CD4-positive, alpha-beta T cell treated with Interleukin-12 subunit alpha and Interleukin-12 subunit beta, for 1 hour (primary cell): ENCODE measurements at places on chromosomes 1 and 21.
A peak's percentile ranks its signal among the peaks of the same experiment; 100 is the strongest.

GRCh38 chr21:32921632-32922230 lies 104.0 kb upstream of the OLIG2 start:
- DNase-seq = peak; percentile 42

- DNase-seq = no peak
Observed at GRCh38 chr21:18744840-18745239, 341.3 kb upstream of the TMPRSS15 start.

DNA sequence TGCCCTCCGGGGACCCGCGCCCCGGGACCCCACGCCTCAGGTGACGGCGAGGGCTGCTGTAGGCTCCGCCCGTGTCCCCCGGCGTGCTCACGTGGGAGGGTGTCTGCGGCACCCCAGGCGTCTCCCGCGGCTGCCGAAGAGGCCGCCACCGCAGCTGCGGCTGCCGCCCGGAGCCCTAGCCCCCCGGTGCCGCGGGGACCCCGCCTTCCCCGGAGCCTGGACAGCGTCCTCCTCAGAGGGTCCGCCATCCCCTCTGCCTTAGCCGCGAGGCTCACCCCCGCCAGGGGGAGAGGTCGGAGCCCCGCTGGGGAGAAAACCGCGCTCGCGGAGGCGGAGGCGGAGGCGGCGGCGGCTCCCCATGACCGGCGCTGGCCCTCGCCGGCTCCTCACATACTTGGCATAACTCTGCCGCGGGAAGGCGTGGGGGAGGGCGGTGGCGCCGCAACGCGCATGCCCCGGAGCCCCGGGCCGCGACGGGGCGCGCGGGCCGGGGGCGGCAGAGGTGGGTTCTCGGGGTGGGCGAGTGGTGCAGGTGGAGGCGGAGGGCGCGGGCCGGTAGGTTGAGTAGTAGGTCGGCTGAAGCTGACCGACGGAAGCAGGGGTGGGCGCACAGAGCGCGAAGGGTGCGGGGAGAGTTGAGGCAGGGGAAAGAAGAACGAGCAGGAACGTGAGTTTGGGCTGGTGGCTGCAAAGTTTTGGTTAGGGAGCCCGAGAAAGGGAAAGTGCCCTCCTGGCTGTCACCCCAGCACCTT lies 700 bp upstream of the SYDE2 start:
- DNase-seq = peak; percentile 72

GRCh38 chr1:21638531-21639341 lies 30.4 kb downstream of the RAP1GAP start:
- no peak for DNase-seq

DNA sequence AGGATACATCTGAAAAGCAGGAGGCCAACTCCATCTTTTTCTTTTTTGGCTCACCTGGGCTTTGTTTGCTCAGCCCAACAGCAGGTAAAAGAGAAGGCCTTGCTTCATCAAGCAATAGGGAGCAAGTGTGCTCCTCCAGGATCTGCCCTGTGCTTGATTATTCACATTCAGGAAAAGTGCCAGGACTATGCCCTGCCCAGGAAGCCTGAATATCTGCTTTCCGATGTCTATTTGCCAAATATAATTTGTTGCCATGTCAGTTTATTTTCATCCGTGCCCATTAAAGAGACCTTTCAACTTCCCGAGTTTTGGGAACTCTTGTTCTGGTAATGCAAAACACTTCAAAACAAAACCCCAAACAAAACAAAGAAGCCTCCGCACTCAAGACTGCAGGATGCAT lies 185.3 kb downstream of the CDC7 start:
- DNase-seq = no peak

DNA sequence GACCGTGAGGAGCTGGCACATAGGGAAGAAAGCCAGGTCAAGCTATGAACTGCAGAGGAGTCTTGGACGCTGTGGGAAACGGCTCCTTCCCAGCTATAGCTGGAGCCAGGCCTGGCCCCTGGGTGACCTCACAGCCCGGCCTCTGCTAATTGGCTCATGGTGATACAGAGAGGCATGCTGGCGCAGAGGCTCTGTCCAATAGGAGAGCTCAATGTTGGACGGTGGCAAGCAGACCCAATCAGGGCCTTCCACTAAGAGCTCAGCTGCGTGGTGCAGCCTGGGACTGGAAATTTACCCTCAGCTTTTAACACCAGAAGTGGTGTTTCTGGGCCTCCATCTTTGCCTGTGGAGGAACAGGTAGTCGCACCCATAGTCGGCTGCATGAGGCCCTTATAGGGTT lies 64.4 kb upstream of the GRHL3 start:
- no peak for DNase-seq

GRCh38 chr1:31396633-31397351 lies 16.2 kb upstream of the SERINC2 start:
- DNase-seq = no peak

DNA sequence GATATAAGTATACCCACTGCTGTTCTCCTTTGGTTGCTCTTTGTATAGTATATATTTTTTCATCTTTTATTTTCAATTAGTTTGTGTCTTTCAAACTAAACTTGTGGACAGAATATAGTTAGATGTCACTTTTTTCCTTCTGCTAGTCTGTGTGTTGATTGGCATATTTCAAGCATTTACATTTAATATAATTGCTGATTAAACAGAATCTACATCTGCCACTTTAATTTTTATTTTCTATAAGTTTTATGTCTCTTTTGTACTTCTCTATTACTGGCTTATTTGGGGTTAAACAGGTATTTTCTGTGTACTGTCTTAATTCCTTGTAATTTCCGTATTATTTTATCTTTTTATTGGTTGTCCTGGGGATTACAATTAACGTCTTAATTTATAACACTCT lies 74.4 kb upstream of the CHODL start:
- no peak for DNase-seq

GRCh38 chr1:9728451-9729295 lies 77.1 kb downstream of the PIK3CD start:
- peak; percentile 58 for DNase-seq

GRCh38 chr1:213070406-213070805 lies 19.4 kb downstream of the RPS6KC1 start:
- DNase-seq = peak; percentile 18

DNA sequence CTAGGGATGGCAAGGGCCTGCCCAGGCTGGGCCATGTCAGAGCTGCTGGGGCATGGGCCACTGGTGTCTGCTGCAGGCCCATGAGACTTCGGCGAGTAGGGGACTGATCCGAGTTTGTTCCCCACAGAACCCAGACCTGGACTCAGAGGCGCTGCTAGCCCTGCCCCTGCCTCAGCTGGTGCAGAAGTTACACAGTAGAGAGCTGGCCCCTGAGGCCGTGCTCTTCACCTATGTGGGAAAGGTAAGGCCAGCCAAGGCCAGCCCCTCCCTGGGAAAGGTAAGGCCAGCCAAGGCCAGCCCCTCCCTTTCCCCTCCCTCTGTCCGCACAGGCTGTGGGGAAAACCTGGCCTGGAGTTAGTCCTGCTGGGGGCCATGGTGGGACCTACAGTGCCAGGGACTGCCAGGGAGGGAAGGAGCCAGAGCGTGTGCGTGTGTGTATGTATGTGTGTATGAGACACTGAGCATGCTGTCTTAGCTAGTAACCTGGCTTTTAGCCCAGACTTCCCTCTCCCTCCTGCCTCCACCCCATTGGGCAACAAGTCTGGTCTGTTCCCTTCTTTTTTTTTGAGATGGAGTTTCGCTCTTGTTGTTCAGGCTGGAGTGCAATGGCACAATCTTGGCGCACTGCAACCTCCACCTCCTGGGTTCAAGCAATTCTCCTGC lies 8.0 kb downstream of the FAAH start:
- DNase-seq = no peak

DNA sequence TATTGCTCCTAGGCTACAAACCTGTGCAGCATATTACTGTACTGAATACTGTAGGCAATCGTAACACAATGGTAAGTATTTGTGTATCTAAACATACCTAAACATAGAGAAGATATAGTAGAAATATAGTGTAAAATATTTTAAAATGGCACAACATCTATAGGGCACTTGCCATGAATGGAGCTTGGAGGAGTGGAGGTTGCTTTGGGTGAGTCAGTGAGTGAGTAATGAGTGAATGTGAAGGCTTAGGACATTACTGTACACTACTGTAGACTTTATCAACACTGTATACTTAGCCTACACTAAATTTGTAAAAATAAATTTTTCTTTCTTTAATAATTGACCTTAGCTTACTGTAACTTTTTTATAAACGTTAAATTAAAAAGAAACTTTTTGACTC lies 7.9 kb downstream of the LEFTY2 start:
- no peak for DNase-seq

- no peak for DNase-seq
Observed at GRCh38 chr1:7278045-7278444, 492.8 kb downstream of the CAMTA1 start.

DNA sequence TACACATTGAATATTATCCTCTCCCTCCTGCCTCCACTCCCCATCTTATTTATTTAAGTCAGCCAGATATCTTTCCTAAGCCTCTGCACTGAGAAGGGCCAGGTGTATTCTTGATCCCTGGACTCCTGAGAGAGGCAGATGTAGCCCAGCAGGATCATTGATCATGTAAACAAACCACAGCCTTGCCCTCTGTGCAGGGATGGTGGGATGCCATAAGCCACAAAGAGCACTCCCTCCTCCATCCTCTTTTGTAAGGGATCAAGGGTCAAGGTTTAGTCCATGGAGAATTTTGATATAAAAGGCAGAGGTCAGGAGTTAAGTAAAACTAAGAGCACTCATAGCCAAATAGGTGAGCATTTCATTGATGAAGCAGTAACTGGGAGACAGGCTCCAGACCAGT lies 17.3 kb downstream of the PHGDH start:
- no peak for DNase-seq

- DNase-seq = no peak
Observed at GRCh38 chr21:31356440-31356839, 12.4 kb upstream of the TIAM1 start.

GRCh38 chr1:39081271-39082009 lies 55.3 kb downstream of the NDUFS5 start:
- DNase-seq = peak; percentile 15

DNA sequence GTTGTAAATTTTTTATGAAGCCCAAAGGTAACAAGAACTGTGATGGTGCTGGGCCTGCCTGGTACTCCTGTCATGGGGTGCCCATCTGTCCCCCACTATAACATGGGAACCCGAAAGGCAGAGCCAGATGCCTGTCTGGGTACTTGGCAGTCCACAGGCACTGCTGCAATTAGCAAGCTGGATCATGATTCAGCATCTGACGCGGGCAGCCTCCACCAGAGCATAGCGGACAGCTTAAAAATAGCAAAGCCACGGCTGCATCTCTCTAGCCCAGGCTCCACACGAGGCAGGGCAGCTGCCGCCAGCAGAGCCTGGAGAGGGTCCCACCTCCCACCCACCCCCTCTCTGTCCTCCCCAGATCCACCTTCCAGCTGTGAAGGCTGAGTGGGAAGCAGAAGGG lies 22.9 kb downstream of the SUSD4 start:
- DNase-seq = no peak

DNA sequence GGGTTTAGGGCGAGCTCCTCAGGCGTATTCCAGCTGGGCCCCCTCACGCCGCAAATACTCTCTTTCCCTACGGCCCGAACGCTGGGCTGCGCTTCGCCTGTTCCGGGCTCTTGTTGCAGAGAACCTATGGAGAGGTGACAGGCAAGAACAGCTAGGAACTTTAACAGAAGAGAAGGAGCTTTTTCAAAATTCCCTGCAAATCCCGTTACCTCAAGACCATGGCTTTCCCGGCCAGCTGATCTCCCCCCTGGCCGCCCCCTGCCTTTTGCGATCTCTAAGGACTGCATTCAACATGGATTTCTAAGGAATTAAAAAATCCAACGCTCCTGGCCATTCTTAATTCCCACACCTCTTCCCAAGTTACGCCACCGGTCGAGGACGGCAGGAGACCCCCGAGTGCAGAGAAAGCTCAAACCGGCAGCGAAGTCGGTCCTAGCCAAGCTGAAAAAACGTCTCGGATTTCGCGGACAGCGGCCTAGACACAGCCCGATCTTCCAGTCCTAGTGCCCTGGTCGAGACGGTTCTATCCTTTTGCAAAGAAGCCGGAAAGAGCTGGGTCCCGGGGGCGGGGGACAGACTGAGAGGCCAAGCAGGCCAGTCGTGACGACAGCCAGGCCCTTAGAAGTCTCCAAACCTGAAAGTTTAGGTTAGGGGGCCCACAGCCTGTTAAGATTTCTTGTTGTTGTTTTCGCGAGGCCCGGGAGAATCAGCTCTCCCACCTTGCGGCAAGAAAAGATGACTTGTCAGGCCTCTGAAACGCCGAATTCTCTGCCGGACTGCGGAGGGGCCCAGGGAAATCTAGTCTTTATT lies 1.1 kb upstream of the TBX15 start:
- no peak for DNase-seq

DNA sequence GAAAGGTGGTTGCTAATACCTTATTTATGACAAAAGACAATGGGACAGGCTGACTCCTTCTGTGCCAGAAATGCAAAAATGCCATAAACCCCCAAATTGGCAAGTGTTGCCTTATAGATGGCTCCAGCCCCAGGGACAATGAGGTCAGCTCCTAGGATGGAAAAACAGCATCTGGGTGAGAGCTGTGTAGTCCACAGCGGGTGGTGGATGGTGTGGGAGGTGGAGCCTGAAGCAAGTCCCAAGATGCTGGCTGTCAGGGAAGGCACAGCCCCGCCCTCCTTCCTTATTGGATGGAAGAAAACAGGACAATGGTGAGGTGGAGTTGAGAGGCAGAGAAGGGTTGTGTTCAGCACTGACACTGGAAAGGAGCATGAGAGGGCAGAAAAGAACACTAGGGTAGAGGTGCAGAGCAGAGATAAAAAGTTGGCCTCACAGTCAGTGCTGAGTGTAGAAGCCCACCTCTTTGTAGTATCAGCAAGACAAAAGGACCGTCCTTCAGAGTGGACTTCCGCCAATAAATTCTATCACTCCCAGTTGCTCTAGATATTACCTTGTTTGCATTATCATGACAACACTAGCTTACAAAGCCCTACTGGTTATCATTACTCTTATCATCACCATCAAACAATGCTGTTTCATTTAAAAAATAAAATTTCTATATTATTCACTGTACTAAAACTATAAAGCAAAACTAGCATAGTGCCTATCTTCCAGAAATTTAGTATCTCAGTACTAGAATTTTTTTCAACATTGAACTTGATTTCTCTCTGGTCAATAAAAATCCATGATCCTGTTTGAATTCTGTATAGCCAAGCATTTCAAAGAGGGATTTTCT lies 3.7 kb upstream of the SDE2 start:
- DNase-seq = peak; percentile 17

GRCh38 chr1:13732971-13733667 lies 33.1 kb downstream of the PRDM2 start:
- DNase-seq = peak; percentile 72

- DNase-seq = no peak
Observed at GRCh38 chr1:185049670-185050069, 4.3 kb downstream of the RNF2 start.

GRCh38 chr1:230392536-230392909 lies 33.6 kb downstream of the PGBD5 start:
- DNase-seq = no peak
